T-helper 17 cell (primary cell): ENCODE measurements at places on chromosomes 2 and 18.

DNA sequence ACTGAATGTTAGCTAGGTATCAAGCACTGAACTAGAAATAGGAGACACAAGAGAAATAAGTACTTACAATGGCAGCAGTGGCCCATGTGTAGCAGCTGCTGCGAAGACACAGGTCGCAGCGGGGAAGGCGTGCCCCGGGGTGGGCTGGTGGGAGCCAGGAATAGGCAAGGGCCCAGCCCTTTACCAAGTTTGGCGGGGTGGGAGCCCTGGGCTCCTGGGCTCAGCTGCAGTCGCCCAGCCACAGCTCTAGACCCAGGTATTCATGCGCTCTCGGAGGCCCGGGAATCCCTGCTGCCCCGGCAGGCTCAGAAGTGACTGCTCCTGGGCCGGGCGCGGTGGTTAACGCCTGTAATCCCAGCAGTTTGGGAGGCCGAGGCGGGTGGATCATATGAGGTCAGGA lies 1287.3 kb downstream of the CNTNAP5 start:
- DNase-seq: no peak

GRCh38 chr18:984004-984403 lies 79.3 kb downstream of the ADCYAP1 start:
- no peak for DNase-seq

DNA sequence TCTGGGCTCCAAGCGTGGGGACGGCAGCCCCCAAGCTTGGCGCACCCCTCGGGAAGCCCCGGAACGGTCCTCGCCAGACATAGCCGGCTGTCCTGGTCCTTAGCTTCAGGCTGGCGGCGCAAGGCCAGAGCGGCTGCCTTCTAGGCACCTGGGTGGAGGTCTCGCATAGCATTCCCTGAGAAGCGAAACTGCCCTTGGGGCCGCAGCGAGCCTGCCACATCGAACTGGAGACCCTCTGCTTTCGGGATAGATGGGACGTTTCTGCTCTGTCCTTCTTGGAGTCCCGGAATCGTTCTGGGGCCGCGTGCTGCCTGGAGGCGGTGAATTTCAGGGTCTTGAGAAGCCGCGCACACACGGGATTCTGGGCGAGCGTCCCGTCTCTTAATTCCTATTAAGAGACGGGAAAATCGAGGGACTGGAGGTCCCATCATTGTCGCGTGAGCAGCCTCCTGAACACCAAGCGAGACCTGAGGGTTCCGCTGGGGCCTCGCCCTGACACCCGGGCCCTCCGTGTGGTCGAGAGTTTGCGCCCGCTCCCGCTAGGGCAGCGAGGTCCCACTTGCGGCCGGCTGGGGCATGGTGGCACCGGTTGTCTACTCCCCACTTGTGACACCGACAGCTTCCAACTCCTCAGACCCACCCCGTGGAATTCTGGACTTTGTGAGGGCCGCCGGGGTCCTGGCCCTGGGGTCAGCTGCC lies 9.7 kb upstream of the EN1 start:
- no peak for DNase-seq

DNA sequence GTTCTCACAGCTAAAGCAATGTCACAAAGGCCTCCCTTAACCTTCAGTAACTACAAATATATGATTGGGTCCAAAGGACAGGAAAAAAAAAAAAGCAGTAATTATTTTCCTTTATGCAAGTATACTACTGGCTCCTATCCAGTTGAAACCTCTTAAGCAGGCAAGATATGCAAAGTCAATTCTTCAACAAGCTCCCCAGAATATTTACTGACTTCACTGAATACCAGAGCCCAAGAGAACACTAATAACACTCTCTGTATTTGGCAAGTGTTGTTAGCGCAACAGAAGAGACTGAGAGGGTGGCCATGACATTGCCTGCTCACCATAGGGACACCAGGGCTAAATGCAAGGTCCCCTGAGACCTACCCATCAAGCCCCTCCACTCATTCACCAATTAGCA lies 74.5 kb downstream of the AP1S3 start:
- no peak for DNase-seq

DNA sequence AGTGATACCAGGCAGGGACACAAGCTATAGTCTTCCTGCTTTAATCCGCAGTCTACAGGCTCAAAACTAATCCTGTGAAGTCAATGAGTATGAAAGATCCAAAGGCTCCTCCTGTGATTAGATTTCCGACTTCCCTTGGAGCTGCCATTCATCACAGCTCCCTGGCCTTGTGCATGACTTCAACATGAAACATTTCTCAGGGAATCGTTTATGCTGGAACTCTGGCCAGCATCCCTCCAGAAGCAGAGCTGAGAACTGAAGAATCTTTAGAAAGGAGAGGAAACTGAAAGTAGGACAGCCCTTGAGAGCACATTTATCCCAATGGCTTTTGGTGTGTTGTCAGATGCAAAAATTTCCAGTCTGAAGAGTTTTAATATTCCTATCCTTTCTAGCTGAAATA lies 84.3 kb upstream of the SESTD1 start:
- no peak for DNase-seq

GRCh38 chr2:26644188-26644835 lies 3.1 kb upstream of the CIB4 start:
- no peak for DNase-seq

GRCh38 chr2:227163998-227164762 lies at the start of the genes COL4A3 and COL4A4:
Gene COL4A3 (plus strand): TSS chr2:227164624. CDS start chr2:227164727, 103 bp downstream.
Gene COL4A4 (minus strand): TSS chr2:227164205. CDS start chr2:227147483, 16,722 bp downstream.
- DNase-seq: no peak
